ENCODE measurements at places on chromosomes 5 and 9.

DNA sequence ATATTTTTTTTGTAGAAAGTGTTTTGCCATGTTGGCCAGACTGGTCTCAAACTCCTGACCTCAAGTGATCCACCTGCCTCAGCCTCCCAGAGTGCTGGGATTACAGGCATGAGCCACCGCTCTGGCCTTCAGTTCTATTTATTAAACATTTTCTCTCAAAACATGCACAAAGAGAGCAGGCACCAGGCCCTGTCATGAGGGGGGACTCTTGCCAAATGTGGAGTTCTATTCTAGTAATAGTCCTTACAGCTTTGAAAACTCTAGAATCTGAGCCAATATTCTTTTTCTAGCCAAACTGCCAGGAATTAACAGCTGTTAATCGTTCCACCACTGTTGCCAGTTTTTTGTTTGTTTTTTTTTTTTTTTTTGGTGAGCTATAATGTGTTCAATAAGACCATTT, 124.6 kb downstream of the TARS1 start:
- no peak for DNase-seq

- no peak for DNase-seq
Observed at GRCh38 chr5:122902263-122902662, 56.9 kb downstream of the SNX24 start.

- no peak for DNase-seq
Observed at GRCh38 chr9:133115604-133116345, 5.3 kb downstream of the RALGDS start.

DNA sequence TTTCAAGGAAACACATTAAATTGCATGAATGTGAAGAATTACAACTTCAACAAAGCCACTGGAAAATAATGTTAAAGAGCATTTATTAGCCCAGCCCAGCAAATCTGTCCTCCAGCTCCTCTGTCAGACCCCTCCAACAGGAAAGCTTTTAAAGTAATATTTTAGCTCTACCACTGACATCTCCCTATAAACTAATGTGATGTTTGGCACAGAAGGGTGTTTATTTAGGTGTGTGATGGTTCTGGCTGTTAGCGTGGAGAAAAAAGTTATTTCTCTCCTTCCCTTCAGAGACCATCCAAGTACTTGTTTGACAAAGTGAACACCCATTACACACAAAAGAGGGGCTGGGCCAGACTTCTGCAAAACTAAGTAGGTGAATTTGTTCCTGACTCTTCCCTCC, 111.9 kb upstream of the TARS1 start:
- no peak for DNase-seq

GRCh38 chr9:107562798-107563197, 73.2 kb upstream of the KLF4 start:
- no peak for DNase-seq

GRCh38 chr9:89999534-90000370, 394.9 kb downstream of the GADD45G start:
- no peak for DNase-seq

DNA sequence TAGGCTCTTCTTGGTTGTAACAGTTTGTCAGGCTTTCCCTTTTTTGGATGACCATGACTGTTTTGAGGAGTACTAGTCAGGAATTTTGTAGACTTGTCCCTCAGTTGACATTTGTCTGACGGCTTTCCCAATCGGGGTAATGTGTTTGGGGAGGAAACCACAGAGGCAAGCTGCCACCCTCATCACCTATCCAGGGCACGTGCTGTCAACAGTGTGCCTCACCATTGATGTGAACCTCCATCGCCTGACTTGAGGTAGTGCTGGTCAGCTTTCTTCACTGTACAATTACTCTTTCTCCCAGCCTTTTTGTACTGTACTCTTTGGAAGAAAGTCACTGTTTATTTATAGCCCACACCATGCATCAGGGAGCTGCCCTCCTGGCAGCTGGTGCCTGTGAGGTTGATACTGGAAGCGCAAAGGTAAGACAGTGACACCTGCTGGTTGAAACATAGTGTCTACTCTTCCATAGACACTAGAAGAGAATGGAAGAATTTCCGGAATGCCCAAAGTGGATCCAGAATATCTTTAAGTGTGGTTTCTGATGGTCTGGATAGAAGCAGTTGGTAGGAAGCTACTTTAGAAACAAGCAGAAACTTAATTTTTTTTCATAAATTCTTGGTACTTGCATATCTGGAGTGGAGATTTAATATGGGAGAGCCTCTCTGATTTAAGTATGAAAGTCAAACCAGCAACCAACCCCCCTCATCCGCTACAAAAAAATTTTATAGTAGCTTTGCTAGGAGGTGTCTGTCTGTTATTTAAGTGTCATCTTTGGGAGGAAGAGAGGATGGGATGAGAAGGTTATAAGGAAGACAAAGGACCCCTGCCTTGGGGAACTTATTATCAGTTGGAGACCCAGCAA, 69.3 kb downstream of the SNX30 start:
- peak; percentile 54 for DNase-seq

DNA sequence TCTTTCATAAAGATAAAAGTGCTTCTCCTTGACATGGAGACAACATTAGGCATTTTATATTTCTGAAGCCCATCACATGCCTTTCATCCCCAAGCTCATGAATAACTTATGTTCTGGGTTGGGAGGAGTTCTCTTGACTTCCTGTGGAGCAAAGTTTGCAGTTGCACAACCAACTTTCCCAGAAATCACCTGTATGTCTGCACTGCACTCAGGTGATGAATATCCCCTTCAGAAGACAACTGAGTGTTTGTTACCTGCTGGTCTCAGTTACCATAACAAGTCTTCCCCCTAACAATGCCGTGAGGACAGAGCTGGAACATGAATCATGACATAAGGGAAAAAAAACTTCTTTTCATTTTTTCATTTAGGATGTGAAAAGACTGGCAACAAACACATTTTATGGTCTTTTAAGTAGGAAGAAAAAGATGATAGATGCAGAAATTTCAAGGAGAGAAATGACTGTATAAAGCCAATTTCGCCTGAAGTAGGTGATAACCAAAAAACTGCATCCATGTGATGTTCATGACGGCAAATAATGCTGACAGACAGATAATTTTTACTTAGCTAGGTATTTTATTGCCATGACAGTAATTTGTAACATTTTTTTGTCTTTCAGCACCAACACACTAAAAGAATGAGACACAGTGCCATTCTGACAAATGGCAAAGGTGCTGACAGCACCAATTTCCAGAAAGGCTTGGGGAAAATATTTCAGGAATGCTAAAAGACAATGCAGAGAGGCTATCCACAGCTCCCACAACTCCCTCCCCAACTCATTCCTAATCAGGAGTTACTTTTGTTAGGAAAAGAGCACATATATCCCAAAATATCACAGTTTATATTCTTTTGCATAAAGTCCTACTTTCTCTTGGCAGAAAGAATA, 656.3 kb downstream of the PRELID2 start:
- DNase-seq, result peak; percentile 41

GRCh38 chr9:77469515-77470231, 178.4 kb downstream of the GNA14 start:
- DNase-seq, result peak; percentile 26

DNA sequence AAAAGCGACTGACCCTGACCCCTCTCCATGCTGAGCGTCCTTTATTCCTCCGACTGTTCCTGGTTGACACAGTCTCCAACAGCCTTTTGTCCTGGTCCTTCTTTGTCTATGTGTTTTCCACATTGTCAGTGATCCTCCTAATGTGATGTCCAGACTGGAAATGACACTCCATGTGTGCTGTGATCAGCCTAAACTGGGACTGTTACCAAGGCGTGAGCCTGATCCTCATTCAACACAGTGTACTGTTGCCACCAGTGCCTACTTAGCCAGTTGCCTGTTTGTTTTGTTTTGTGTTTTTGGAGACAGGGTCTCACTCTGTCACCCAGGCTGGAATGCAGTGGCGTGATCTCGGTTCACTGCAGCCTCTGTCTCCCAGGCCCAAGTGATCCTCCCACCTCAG, 192.1 kb downstream of the GOLPH3 start:
- DNase-seq, result no peak

- DNase-seq, result no peak
Observed at GRCh38 chr5:143582869-143583268, 179.4 kb upstream of the NR3C1 start.

DNA sequence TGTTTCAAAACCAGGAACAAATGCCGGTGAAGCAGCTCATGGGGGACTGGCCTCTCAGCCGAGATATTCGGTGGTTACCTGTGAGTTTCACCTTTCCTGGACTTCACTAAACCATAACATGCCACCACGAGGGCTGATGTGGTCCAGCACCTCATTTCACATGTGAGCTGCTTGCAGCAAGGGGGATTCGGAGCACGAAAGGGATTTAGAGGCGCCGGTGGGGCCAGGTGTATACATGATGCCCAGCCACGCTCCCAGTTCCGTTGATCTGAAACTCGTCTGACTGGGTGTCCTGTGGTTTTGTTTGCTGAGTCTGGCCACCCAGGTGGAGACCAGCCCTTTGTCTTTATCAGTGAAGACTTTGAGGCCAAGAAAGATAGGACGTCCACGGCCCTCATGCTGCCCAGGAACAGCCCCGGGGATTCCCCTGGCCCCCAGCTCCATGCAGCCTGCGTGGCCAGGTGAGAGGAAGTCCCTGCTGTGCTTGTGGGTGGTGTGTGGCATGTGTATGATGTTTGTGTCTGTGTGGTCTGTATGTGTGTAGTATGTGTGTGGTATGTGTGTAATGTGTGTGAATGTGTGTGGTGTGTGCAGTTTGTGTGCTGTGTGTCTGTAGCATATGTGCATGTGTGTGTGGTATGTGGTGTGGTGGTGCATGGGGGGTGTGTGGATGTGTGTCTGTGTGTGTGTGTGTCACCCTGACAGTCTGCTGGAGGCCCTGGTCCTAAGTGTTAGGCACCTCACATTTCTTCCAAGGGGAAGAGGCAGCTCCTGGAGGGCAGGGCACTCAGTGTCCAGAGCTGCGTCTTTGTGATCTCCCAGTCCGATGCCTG, 23.4 kb downstream of the PHF2 start:
- no peak for DNase-seq

- DNase-seq, result no peak
Observed at GRCh38 chr5:123344816-123345426, 78.3 kb downstream of the CEP120 start.

All from NCI-H226 (cell line).